Activated CD4-positive, alpha-beta T cell treated with anti-CD3 and anti-CD28 coated beads, Interleukin-2, amount 50 U/mL, for 4 hours (primary cell): ENCODE measurements at places on chromosomes 7 and 10.

GRCh38 chr10:123402656-123403055, 248.5 kb downstream of the BUB3 start:
- DNase-seq, result no peak

DNA sequence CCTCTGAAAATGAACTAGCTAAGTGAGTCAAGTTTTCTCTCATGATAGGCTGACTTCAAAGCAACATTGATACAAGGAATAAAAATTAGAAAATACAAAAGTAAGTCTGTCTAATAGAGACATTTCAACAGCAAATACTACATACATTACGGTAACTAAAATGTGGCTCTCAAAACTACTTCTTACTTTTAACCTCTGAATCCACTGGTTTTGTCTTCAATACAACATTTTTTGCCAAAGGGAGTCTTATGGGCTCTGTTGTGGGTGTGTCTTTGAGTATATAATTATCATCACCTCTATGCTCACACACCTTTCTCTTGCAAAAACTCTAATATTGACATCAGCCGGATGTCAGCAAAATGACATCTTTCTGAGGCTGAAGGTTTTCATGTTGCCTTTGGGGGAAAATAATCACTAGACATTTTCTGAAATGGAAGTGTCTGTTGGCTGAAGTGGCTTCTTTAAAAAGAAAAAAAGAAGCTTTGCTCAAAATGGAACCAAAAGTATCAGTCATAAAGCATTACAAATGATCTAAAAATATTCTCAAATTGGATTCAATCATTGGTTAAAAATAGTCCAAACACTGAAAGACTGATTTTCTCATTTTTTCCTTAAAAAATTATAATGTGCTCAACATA, 41.8 kb upstream of the FAM133B start:
- no peak for DNase-seq

DNA sequence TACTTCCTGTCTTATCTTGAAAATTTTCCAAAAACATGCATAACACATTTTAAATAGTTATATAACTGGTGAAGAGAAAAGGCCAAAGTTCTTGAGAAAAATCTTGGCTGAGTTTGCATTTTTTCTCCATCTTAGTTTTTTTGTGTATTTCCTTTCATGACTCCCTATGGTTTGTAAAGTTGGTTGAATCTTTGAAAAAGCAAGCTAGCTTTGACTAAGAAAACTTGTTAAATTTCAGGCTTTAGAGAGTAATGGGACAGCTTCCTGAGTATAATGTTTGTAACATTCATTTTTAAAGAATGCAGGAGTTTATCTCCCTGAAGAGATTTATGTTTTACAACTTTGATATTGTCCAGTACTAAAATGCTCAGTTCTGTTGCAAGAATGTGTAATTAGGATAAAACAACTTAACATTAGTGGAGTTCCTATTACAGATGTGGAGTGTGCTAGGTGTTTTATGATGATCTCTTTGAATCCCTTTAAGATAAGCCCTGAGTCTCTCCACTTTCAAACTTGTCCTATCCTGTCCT, 11.1 kb upstream of the HERPUD2 start:
- DNase-seq, result no peak

GRCh38 chr10:105793071-105793470, 1152.0 kb downstream of the SORCS3 start:
- DNase-seq, result no peak

- no peak for DNase-seq
These were observed 411.3 kb downstream of the KIF20B start for GRCh38 chr10:90112681-90113080.

GRCh38 chr10:20200758-20201157, 384.5 kb downstream of the PLXDC2 start:
- DNase-seq, result no peak

GRCh38 chr7:2126621-2127020, 106.1 kb downstream of the MAD1L1 start:
- no peak for DNase-seq

- DNase-seq, result no peak
These were observed 27.0 kb upstream of the JAZF1 start for GRCh38 chr7:28207486-28208158.

DNA sequence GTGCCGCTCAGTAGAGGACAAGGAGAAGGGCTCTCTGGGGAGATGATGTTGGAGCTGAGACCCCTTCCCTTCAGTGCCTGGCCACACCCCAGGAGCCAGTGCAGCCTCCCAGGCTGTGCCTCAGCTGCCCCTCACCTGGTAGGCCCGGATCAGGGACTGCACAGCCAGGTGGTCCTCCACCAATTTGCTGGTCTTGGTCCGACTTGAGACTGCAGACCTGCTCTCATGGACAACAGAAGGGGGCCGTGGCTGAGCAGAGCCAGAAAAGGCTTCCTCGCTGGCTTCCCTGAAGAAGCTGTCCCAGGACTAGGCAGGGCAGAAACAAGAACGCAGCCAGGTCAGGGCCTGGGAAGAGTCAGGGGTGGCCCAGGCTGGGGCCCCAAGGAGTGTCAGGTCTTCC, 5.5 kb downstream of the OGDHL start:
- no peak for DNase-seq

DNA sequence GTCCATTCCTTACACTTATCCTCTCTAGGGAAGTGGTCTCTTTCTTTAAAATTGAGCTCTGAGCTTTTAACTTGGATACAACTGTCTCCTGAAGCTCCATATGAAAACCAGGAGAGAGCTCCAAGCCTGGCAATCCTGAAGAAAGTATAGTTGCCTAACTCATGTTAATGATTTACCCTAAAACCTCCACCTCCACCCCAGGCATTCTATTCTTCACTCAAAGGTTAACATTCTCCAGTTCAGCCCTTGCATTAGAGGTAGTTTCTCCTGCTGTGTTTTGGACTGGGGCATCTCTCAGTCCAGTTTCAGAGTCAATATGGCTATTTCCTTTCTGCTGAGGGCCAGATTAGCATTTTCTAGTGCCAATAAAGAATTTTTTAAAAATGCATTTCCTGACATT, 195.5 kb downstream of the SLC25A13 start:
- DNase-seq, result no peak

- no peak for DNase-seq
These were observed 5.2 kb downstream of the SPOCK2 start for GRCh38 chr10:72082856-72083789.

- no peak for DNase-seq
These were observed 502.3 kb downstream of the SH2D4B start for GRCh38 chr10:81040031-81040430.

DNA sequence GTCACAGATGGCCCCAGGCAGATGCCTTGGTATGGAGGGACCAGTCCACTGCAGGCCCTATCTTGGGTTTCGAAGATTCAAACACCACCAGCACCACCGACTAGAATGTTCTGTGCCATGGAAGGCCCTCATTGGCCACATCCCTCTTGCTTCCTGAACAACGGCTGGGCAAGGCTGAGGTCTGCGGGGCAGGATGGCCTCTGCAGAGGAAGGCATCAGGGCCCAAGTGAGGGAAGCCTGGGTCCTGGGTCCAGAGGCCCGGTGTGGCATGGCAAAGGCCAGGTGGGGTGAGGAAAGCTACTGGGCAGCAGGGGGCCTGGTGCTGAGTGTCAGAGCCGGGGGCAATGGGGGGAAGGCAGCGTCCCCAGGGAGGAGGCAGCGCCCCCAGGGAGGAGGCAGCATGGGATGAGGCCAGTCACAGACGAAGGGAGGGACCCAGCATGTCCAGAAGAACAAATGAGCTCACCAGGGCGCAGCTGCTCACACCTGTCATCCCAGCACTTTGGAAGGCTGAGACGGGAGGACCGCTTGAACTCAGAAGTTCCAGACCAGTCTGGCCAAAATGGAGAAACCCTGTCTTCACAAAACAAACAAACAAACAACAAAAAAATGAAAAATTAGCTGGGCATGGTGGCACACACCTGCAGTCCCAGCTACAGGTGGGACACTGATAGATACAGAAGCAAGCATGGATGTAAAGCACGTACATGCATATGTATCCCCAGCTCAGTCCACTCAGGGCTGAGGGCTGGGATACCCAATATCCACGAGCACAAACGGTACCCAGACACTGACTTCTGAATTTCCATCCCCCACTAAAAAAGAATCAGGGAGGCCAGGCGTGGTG, 64.4 kb downstream of the PROSER2 start:
- no peak for DNase-seq

DNA sequence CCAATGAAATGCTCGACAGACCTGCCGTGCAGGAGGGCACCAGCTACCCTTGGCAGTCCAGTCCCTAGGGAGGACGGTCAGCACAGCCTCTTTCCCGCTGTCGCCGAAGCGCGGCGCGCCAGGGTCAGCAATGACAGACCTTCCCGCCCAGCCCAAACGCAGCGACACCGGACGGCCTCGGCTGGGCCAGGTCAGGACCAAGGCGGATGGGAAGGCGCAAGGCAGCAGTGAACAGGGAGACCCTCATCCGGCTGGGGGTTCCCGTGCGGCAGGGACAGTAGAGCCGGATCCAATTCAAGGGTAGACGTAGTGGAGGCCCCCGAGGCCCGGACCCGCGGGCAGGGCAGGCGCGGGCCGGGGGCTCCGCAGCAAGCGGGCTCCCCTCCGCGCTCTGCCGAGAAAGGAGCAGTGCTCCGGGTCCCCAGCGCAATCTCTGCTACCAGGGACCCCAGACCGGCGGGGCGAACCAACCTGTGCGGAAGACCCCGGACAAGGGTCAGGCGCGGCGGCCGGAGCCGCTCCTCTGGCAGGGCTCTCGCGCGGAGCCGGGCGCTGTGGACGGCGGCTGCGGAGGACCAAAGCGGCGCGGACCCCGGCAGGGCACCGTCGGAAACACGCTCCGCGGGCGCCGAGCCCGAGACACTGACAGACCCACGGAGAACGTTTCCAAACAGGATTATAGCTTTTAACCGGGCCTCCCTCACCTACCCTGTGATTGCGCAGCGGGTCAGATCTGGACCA, at the start of gene SEC31B:
Gene SEC31B, minus strand, starts transcription at position 551 of the 741 bp plus-strand sequence. CDS start 2,909 bp downstream, outside the sequence.
- no peak for DNase-seq

DNA sequence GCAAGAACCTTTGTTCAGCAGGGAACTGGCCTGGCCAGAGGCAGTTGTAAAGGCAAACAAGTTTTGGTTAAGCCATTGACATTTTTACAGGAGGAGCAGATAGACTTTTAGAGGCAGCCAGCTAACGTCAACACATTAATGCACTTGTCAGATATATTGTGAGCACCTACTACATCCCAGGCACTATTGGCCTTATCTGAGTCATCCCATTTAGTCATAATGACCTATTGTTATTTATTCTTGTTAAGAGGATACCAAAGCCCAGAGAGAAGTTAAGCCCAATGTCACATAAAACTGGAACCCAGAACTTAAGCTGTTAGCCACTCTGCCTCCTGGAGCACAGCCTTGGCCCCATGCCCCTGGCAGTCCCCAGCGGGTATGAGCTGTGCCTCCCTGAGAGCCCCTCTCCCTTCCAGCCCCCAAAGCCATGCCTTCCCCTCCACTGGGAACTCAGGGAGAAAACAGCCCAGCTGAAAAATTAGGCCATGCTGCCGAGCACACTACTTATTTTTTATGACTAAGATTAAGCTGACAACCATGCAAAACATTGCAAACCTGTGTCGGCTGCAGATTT, 32.7 kb upstream of the TRIM8 start:
- DNase-seq, result no peak

- DNase-seq, result no peak
These were observed 70.3 kb upstream of the FAM3C start for GRCh38 chr7:121466455-121466854.

GRCh38 chr7:113200281-113200680, 81.9 kb upstream of the SMIM30 start:
- DNase-seq, result no peak

- peak; percentile 78 for DNase-seq
These were observed 48.7 kb upstream of the FXYD4 start for GRCh38 chr10:43322769-43323168.

- DNase-seq, result no peak
These were observed 499.4 kb downstream of the AUTS2 start for GRCh38 chr7:70097645-70098044.

GRCh38 chr7:10688544-10688943, 285.1 kb upstream of the PHF14 start:
- DNase-seq, result no peak

GRCh38 chr7:32474008-32474407, 16.2 kb downstream of the LSM5 start:
- no peak for DNase-seq

- no peak for DNase-seq
These were observed 100.1 kb downstream of the CYTH3 start for GRCh38 chr7:6172224-6172909.

GRCh38 chr7:44307301-44307900, 18.0 kb downstream of the CAMK2B start:
- no peak for DNase-seq

- no peak for DNase-seq
These were observed 106.6 kb upstream of the SHH start for GRCh38 chr7:155918720-155919390.

DNA sequence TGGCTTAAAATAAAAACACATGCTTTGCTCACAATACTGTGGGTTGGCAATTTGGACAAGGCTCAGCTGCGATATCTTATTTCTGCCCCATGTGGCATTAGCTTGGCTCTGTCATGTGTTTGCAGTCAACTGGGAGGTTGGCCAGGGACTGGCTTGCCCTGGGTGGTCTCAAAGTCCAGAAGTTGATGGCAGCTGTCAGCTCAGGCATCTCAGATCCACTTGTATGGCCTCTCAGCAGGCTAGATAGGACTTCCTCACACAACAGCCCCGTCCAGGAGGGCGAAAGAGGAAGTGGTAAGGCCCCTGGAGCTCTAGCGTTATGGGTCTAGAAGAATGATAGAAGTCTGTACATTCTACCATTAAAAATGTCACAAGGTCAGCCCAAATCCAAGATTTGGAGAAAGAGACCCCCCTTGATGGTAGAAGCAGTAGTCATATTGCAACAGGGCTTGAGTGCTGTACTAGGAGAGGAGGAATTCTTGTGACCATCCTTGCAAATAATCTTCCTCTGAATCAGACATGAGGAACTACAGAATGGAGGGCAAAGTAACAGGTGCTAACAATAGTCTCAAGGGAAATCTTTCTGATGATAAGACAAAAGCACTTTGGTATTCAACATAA, 166.2 kb downstream of the FAM107B start:
- DNase-seq, result no peak

DNA sequence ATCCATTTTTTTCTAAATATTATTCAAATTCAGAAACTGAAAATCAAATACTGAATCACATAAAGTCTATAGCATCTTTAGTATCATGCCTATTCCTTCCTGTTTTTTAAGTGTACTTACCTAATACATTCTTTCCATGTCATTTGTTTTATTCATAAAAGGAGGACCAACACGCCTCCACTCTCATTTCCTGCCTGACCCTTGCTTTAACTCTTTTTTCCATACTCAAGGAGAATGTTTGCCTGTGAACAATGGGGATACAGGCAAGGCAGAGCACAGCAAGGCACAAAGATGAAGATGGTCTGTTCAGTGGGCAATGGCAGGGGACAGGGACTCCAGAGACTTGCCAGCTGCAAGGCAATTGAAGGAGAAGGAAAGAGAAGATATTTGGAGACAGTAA, 121.2 kb upstream of the FEZF1 start:
- DNase-seq, result no peak

- DNase-seq, result no peak
These were observed 7.7 kb upstream of the OPALIN start for GRCh38 chr10:96366508-96366907.
